Activated CD4-positive, alpha-beta T cell treated with anti-CD3 and anti-CD28 coated beads for 36 hours (primary cell): ENCODE measurements at places on chromosomes 12 and 14. TPM values are rescaled to one million over a fixed set of nuclear protein-coding genes. Genes with fewer than 3 reads are reported as not detected.
A peak's percentile ranks its signal among the peaks of the same experiment; 100 is the strongest.

DNA sequence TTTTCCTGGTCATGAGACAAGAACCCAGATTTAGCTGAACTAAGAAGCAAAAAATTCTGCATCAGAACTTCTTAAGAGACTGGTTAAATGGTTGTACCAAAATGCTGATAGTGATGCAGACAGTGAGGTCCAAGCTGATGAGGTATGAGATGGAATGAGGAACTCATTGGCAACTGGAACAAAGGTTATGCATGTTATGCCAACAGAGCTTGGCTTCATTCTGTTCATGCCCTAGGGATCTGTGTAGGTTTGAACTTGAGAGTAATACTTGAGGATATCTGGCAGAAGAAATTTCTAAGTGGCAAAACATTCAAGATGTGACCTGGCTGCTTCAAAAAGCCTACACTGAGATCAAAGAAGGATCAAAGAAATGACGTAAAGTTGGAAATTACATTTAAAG is 398.0 kb downstream of the FSCB start:
- no peaks in the 10 kb centered on the region for H3K36me3 ChIP-seq
- no peaks in the 10 kb centered on the region for H3K27me3 ChIP-seq
- H3K4me1 ChIP-seq, result no peaks in the 10 kb centered on the region
- DNase-seq, result no peak
- H3K4me3 ChIP-seq, result no peak overlapping the region

DNA sequence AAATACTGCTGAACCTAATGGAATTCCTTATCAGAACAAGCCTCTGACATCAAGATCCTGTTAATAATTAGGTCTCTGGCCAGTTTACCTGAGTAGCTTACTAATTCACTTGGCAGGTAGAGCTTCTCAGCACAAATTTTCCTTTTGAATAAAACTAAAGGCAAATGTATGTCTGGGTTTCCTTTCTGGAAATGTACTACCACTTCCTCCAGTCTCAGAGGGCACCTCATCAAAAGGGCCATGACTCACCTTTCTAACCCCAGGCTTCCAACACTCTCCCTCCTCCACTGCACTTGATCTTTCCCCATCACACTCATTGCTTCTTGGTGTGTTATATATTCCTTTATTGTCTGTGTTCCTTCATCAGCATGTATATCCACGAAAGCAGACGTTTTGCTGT is 90.5 kb downstream of the SLC2A13 start:
- H3K27ac ChIP-seq, result no peak overlapping the region
- no peaks in the 10 kb centered on the region for H3K27me3 ChIP-seq
- peaks cover 16% of the 10 kb centered on the region for H3K4me1 ChIP-seq
- no peaks in the 10 kb centered on the region for H3K36me3 ChIP-seq
- no peak overlapping the region for H3K4me3 ChIP-seq

Gene KRT78
- total RNA-seq, result not detected

- no peaks in the 10 kb centered on the region for H3K4me1 ChIP-seq
- H3K27ac ChIP-seq, result no peak overlapping the region
- no peak overlapping the region for H3K4me3 ChIP-seq
- H3K27me3 ChIP-seq, result peaks cover 15% of the 10 kb centered on the region
Observed at GRCh38 chr12:53811606-53812005, 59.8 kb upstream of the CISTR start.

GRCh38 chr12:107283652-107284051 is 190.3 kb upstream of the CRY1 start:
- H3K4me1 ChIP-seq, result peaks cover 8% of the 10 kb centered on the region
- no peaks in the 10 kb centered on the region for H3K36me3 ChIP-seq
- H3K4me3 ChIP-seq, result no peak overlapping the region
- no peak for DNase-seq

DNA sequence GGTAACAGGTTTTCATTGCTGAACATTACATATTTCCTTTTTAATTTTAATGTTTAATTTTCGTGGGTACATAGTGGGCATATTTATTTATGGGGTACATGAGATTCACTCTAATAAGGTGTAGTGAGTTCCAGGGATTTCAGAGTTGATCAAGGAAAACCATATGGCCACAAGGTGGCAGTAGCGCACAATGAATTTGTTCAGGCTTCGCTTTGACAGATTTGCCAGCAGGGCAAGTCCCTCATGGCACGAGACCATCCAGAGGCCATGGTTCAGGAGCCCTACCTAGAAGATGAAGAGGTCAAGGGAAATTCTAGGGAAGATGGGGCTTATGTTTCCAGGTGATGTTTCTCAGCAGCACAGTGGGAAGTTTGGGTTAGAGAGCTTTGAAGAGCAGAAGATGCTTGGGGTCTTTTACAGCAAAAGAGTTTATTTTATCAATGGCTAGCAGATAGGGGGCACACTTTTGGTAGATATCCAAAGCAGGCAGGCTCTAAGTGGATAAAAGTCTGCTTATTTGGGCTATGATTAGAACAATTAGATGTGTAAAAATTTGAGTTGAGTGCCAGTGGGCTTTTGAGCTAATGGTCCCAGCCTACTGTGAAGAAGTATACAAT is 1004.4 kb downstream of the AACS start:
- H3K27ac ChIP-seq, result no peak overlapping the region
- DNase-seq, result peak; percentile 79
- no peaks in the 10 kb centered on the region for H3K36me3 ChIP-seq
- H3K4me3 ChIP-seq, result no peak overlapping the region

DNA sequence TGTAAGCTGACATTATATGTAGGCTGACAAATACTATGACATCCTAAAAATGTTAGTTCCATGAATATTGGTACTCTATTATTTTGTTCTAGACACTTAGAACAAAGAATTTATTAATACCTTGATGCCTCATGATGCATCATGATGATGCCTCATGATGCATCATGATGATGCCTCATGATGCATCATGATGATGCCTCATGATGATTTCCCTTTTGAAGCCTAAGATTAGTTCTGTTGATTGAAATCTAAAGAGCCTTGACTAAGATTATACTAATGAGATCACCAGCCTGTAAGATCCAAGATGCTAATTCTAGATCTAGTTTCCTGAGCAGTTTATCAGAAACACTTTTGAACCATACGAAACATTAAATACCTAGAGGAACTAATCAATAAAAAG is 4.6 kb upstream of the CEP128 start:
- peaks cover 38% of the 10 kb centered on the region for H3K4me1 ChIP-seq
- no peak overlapping the region for H3K4me3 ChIP-seq
- no peak for DNase-seq
- H3K36me3 ChIP-seq, result no peaks in the 10 kb centered on the region
- no peaks in the 10 kb centered on the region for H3K27me3 ChIP-seq
